ENCODE measurements at places on chromosomes 1 and 21.

DNA sequence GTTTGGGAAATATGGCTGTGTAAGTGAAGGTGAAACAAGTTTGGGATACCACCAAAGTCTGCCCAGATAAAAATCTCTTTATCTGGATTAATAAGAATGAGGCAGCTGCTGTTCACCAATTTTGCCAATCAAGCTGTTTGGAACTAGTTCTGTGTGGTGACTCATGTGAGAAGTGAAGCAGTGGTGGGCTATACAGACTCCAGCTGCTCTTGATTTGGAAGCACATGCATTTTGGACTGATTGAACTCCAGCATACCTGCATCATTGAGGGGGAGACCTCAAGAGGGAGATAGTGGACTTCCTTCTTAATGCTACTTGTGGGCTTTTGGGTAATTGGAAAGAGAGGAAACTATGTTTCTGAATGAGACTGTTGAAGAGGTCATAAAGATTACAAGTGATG, 99.2 kb upstream of the B3GALT2 start:
- no peak for DNase-seq

DNA sequence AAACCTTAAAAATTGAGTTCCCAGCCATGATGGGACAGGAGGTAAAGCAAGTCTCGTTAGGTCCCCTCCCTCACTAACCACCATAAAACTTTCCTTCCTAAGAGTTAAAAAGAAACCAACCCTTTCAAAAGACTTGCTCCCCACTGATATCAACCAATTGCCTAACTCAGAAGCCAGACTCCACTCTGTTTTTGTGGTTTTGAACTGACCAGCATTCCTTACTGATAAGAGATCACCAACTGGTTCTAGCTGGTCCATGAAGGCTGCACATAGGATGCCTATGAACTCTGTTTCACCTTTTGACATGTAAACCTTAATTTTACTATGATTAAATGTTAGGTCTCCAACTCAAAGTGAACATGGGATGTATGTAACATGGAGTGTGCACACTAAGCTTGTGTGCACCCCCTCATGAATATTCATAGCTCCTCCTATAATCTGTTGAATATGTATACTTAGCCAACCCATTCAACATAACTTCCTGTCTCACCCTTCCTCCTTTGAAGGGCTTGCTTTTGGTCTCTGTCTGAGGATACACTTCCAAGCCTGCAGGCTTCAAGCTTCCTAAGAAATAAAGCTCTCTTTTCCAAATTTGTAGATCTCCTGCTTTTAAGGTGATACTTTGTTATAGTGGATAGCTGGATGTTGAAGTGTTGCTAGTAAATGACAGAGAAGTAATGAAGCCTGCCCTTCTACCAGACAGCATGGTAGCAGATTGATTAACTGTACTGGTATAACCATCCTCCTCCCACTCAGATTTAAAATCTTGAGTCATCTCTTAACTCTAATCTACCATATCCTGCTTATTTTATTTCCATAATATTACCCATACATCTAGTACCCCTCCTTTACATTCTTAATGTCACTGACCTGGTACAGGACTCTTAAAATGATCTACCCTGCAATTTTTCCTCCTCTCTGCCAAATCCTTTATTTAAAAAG, 95.6 kb downstream of the ZNF644 start:
- no peak for DNase-seq

DNA sequence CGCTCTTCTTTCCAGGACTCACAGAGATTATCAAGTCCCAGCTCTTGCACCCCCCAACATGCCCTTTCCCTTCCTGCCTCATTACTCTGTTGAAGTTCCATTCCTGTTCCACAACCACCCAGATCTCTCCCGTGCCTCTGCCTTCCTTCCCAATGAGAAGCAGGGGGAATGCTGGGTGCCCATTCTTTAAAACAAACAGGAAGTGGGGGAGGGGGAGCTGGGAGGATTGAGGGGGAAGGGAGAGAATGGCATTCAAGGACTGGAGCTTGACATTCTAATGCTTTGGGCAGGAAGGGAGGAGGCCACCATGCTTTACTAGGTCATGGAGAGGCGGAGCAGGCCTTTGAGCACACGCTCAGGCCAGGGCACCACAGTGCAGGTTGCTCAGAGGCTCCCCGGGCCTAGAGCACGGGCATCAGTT, 150.3 kb upstream of the IRF2BP2 start:
- no peak for DNase-seq

DNA sequence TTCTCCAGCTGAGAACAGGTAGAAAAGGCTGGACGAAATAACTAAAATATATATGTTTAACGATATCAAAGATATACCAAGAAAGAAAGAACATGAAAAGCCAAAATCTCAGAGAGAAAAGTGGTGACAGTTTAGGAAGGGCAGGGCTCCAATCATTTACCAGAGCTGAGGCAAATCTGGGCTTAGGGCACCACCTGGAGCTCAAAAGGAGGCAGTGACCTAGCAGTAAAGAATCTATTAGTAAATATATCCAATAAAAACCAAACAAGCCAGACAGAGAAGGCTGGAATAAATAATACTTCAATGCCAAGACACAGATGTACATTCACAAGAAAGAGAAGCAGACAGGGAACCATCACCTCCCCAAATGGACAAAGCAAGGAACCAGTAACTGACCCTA, 43.5 kb downstream of the CHIA start:
- peak; percentile 47 for DNase-seq

DNA sequence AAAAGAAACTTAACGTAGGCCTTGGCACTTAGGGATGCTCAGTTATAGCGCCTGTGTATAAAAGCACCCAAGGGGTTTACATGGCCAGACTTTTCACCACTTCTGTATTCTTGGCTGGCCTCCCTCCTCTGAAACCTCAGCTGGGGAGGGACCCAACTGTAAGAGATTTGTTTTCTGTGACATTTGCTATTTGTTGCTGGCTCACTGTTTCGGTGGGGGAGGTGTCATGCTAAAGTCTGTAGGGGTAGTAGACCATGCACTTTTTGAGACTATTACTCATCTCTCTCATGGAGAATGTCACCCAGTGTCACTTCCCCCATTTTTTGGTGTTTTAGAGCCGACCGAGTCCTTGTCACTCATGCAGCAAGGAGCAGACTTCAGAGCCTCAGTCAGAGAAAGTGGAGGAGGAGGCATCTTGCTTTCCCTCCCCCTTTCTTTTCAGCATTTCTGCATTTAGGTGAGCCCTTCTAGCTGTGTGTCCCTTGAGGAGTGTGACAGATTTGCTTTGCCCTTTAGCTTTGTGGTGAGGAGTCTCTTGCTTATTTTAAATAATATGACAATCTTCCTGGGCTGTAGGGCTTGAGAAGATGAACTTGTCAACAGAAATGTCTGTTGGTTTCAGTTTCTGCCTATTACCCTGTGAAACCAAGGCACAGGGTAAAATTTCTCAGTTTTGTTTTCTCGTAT, 160.1 kb downstream of the FASLG start:
- no peak for DNase-seq

- DNase-seq = peak; percentile 74
Observed at GRCh38 chr21:33196941-33197374, 32.8 kb upstream of the IFNAR2 start.

DNA sequence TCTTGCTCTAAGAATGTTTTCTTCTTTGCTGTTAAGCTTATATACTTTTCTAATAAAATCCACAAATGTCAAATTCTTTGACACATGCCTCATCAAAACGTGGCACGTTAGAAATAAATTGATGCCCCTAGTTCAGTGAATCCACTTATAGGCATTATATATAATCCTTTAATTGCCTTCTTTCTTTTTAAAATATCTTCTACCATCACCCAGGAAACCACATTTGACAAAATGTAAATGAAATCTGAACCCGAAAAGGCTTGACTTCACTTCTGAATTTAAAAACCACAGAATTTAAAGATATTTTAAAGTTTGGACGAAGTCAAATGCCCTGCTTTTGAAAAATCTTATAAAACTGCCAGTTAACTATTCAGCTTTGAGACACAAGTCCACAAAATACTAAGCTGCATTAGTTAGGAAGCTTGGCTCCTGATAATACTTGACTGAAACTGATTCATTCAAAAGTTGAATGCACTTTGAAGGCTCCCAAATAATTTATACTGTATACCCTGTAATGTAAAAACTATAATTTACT, 22.4 kb upstream of the KIFAP3 start:
- no peak for DNase-seq

DNA sequence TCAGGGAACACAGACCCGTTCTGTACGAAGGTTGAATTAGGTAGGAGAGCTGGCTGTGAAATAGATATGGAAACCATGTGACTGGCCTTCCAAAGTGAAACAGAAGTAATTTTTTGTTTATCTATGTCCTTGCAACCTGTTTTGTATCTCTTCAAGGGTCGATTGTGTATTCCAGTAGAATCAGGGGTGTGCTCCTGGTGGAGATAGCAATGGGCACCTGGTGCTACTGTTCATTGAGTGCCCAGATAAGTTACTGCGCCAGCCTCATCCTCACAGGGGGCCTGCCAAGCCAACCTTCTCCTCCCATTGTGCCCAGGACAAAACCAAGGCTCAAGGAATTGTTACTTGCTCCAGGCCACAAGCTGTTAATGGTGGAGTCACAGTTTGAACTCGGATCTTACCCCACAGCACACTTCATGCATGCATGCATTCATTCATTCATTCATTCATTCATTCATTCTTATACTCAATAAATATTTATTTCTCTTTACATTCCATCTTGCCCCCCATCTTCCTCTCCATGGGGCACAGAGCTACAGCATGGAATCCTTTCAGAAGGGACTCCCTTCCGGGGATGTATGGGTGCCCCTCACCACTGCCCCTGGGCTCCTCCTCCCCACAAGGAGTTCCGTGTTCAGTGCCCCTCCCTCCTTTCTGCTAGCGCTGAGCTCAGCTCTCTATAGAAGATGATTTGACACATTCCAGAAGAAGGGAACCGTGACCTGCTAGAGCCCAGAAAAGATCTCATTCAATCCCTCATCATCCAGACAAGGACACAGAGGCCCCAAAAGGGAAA, 24.0 kb downstream of the ADORA1 start:
- no peak for DNase-seq

DNA sequence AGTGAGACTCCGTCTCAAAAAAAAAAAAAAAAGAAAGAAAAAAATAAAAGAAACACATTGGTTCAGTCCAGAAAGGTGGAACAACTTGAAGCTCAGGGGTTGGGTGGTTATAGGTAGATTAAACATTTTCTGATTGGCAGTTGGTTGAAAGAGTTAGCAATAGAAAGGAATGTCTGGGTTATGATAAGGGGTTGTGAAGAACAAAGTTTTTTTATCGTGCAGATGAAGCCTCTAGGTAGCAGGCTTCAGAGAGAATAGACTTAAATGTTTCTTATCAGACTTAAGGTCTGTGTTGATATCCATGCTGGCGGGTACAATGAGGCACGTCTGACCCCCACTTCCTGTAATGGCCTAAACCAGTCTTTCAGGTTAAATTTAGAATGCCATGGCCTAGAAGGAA, 45.0 kb upstream of the PDE9A start:
- no peak for DNase-seq

DNA sequence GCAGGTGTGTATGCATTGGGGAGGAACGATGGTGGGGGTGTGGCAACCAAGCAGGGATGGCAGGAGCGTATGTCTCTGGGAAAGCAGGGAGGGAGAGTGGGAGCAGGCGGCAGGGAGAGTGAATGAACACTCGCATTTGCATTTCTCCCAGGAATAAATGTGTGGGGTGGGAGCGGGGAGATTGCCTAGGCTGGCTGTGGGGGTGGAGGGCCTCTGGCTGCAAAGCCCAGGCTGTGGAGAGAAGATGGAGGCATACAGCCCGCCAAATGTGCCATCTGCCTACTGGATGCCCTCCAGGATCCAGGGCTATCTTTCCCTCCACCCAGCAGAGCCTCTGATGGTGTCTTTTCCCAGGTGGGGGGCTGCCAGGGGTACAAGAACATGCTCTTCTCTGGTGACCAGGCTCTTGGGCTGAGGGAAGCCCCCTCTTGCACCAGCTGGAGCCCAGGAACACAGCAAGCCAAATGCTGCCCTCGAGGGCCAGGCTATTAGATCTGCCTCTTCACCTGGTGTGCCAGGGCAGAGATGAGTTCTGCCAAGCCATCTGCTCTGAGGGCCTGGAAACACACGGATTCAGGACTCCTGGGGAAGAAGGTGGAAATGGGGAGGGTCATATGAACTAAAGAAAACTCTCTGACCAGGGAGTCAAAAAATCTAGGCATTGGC, 1.7 kb upstream of the OPTC start:
- DNase-seq = no peak

GRCh38 chr1:206682111-206682510, 2.6 kb upstream of the MAPKAPK2 start:
- no peak for DNase-seq

GRCh38 chr1:38207275-38207674, 160.7 kb upstream of the POU3F1 start:
- DNase-seq = no peak

GRCh38 chr1:116879478-116880133, 30.1 kb upstream of the PTGFRN start:
- no peak for DNase-seq

GRCh38 chr1:26598890-26599289, 69.3 kb downstream of the RPS6KA1 start:
- DNase-seq = no peak

DNA sequence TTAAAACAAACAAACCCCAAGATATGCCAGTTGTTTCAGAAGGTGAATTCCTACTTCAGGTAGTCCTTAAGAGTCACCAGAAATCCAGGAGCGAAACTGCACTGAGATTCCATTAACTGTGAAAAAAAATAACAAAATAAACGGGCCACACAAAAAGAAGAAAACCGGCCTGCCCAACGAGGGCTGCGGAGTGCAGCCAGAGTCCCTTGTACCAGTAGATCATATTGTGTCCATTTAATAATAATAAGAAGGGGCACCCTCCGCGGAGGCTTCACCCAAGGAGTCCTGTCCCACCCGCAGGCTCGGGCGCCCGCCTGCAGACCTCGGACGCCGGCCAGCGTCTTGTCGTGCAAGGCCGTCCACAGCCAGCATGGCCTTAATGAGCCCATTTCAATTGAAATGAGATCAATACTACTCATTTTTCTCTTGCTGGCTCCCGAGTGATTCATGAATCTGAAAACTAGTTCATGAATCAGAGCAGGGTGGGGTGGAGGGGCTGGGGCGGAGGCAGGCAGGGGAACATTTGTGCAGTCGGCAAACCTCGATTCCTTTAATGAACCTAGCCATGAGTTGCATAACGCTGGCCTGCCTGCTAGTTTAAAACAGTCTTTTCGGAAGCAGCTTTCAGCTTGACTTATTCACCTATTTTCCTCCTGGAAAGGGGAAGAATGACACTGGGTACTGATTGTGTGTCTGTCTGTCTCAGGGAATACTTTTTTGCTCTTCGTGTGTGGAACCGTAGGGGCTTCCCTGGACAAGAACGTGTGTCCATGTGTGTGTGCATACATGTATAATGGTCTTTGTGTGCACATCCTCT, 113.1 kb upstream of the IRF2BP2 start:
- no peak for DNase-seq

GRCh38 chr1:162670928-162671663, 38.8 kb downstream of the DDR2 start:
- DNase-seq = no peak

- DNase-seq = no peak
Observed at GRCh38 chr1:185207170-185207569, 50.2 kb downstream of the SWT1 start.

DNA sequence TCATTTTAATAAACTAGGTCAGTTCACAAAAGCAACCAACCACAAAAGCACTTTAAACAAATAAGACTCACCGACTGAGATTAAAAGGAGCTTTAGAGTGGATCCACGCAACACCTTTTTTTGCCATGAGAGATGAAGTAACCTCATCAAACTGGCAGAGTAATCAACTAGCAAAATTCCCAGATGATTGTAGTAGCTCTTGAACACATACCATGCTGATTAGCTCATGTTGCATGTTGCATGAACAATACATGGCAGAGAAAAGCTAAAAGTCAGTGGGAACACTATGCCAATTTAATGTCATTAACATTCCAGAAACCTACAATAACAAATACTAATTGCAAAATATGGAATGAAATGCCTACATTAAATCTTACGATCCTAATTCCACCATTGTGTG, 4.1 kb downstream of the WARS2 start:
- no peak for DNase-seq
